T-cell (primary cell): ENCODE measurements at places on chromosomes 5 and 9. TPM values are rescaled to one million over a fixed set of nuclear protein-coding genes. Genes with fewer than 3 reads are reported as not detected.

The PCSK5 gene
- 12.1 TPM for total RNA-seq

DNA sequence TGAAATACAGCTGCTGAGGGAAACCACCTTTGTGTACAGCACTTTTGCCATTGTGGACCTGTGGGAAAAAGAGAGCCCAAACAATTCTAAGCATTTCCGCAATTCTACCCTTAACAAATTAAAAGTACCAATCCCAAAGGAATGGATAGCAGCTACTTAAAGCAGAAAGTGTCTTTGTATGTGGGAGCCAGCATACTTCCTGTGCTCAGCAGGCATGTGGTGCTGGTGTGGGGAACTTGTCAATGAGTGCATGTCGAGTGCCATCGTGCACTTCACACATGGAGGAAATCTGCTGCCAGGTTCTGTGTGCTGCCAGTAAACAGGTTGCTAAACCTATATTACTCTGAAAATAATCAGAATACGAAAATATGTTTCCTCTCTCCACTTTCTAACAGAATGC is 399.0 kb downstream of the LRRC70 start:
- DNase-seq, result no peak

DNA sequence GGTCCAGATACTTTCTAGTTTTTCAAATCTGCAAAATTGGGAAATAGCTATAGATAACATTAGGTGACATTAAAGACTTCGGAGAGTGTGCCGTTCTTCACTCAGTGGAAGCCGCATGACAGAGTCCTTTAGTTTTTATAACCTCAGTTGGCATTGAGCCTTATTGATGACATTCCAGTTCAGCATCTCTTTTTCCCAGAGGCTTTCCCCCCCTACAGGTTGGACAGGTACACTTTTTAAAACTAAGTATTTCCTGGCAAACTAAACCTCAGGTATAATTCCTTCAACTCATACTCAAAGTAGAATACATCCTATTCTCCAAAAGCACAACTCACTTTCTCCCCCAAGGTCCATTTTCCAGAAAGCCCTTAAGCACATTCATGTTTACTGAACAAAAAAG is 58.7 kb downstream of the SLC46A2 start:
- DNase-seq, result no peak

- no peak for DNase-seq
Measured at GRCh38 chr5:122053181-122054109, 24.6 kb downstream of the LOX start.
